Sigmoid colon (tissue), 7 donors: ENCODE measurements at places on chromosomes 4 and X. TPM values are rescaled to one million over a fixed set of nuclear protein-coding genes. Genes with fewer than 3 reads are reported as not detected.

The IL1RAPL1 gene
- total RNA-seq, result 2.5 TPM

The RENBP gene
- 9.8 TPM for total RNA-seq

The SYN1 gene
- total RNA-seq, result 0.68 TPM

The F9 gene
- total RNA-seq, result not detected

GRCh38 chrX:103783971-103784370 is 7.3 kb downstream of the PLP1 start:
- no peak for DNase-seq

DNA sequence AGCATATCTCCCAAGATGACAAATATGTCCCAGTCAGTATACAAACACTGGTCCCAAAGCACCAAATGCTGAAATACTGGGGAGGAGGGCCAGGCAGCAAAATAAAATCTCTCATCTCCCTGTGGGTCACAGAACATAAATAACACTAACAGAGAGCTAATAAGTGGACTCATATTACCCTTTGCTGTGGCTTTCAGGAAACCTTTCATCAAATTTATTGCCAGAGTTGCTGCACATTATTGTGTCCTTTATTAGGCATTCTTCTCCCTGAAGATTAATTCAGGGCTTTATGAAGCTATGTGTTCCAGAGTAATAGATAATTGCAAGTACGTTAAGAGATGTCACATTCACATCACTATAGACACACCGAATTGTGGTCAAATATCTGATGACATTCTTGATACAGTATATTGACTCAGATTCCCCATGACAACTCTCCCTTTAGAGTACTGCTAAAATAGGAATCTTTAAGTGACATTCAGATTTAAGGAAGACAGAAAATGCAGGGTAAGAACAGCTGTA is 124.1 kb upstream of the PRR32 start:
- no peak for DNase-seq

DNA sequence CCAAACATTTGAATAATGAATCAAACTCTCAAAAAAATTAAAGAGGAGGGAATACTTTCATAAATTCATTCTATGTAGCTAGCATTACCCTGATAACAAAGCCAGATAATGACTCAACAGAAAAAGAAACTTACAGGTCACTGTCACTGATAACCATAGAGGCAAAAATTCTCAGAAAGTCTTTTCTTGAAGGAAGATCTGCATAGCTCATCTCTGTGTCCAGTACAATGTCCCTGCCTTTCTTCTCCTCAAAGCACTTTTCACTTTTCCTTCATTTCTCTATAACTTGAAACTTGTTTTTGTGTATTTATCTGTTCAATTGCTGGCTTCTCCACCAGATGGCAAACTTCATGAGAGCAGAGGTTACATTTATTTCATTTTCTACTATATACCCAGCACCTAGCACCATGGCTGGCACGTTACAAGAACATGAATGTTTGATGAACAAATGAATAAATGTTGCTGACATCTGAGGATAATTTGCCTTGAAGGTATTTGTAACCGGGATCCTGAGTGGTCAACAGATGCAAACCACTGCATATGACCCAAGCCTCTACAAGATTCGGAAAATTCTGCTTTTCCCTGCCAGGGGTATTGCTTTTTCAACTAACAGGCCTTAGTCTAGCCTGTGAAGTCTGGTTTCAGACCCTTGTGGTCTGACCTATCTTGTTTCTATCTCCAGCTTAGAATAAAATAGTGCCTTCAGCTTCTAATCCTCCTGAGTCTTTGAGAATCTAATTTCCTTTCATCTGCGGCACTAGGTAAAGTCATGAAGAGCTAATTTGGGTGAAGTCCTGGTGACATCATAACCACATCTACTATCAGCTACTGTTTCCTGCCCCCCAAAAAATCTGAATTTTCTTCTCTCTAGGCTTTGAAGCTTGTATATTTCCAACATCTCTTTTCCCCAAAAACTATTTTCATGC is 52.5 kb upstream of the ANTXR2 start:
- no peak for DNase-seq

DNA sequence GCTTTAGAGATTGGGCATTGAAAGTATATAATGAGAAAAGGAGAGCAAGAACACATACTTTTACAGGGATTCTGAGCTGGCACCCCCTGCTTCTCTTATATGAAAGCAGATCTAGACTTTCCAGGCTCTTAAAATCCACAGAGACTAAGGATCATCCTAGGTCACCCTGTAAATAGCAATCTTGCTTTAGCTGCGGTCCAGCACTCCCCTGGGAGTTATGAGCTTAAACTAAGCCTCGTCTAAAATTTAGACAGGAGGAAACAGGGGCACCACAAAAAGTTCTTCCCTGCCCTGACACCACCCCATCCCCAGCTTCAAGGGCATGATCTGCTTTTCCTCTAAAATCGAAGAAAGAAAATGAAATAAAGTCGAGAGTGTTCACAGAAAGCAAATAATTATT is 143.3 kb upstream of the KCNIP4 start:
- no peak for DNase-seq

GRCh38 chrX:69988955-69989394 is 60.8 kb downstream of the AWAT2 start:
- DNase-seq, result no peak

DNA sequence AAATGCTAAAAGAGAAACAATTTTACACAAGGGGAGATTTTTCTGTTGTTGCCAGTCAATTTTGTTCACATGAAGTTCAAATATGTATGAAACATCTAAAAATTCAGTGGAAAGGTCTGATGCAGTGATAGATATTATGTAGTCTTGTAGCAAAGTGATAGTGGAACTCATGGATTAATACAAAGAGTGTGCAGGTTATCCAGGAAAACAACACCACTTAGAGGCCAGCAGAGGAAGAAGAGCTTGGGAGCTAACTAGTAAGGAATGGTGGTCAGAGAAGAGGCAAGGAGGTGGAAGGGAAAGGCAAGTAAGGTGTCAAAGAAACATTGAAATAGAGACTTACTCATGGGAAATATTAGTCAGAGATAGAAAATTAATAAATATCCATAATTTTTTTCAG is 395.6 kb downstream of the MAPK10 start:
- no peak for DNase-seq

DNA sequence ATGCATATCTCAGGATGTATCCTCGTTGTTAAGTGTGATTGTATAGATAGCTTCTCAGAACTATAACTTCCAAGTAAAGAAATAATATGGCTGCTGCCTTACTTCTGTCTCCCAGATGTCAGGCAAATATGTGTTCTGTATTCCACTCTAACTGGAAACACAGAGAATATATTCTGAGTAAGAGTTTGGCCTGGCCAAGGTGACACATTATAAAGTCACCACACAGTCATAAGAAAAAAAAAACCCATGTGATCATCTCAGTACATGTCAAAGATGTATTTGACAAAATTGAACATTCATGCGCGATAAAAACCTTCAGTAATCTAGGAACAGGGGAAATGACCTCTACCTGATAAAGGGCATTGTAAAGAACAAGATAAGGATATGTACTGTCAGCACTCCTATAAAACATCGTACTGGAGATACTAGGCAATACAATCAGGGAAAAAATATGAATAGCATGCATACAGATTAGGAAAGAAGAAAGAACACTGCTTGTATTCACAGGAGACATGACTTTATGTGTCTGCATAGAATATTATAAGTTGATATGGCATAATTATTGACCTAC is 207.1 kb downstream of the ZNF330 start:
- DNase-seq, result no peak

DNA sequence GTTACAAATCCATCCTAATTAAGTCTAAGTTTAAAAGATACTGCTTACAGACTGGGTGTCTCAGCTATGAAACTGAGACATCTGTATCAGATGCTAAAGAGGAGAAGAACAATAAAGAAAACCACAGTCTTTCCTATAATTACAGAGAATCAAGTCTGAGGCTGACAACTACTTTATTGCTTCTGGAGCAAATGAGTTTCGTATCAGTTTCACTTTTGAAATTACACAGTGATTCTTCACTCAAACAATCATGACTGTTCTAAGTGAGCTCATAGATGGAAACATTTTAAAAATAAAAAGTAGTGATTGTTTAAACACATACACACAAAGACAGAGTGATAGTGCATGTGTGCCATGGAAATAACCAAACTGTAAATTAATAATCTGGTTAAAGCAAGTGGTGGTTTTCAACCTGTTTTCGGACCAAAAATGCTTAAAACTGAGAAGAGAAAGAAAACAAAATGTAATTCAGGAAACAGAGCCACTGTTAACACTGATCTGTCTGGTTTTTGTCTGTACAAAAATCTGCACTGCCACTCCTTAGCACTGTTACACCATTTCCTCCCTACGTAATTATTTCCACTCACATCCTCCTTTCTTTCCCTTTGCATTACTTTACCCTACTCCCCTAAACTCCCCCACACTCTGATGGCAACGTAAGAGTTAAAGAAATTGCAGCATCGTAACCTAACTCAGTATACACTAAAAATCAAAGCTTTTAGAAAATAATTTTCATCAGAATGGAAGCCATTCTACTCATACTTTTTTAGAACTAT is 12.5 kb downstream of the RFC1 start:
- DNase-seq, result no peak
